Skeletal muscle cell (primary cell): ENCODE measurements at places on chromosomes 3 and 15.

GRCh38 chr15:58710701-58711100 lies 38.8 kb downstream of the ADAM10 start:
- no peak for DNase-seq

DNA sequence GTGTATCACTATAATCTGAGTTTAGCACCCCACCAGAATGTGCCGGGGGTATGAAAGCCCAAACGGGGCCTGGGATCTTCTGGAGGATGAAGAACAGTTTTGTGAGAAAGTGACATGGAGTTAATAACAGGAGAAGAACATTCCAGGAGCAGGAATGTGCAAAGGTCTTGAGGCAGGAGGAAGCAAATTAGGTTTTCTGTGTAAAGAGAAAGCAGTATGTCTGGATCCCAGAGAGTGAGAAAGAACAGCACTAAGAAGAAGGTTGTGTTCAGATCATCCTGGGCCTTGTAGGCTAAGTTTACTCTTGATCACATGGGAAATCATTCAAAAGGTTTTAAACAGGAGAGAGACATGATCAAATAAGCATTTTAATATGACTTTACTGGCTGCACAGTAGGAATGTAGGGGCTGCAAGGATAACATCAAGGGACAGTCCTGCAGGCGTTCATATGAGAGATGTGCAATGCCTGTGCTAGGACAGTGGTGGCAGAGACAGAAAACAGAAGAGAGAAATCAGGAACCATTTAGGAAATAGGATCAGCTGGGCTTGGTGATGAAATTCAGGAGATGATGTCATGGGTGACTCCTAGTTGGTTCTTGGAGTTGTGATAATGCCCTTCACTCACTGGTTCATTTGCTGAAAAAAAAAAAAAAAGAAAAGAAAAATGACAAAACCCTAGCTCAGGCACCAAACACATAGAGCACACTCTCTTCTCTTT lies 113.5 kb downstream of the TNIK start:
- DNase-seq, result no peak

- no peak for DNase-seq
These were observed 98.7 kb upstream of the ZPLD1 start for GRCh38 chr3:102336130-102336529.

DNA sequence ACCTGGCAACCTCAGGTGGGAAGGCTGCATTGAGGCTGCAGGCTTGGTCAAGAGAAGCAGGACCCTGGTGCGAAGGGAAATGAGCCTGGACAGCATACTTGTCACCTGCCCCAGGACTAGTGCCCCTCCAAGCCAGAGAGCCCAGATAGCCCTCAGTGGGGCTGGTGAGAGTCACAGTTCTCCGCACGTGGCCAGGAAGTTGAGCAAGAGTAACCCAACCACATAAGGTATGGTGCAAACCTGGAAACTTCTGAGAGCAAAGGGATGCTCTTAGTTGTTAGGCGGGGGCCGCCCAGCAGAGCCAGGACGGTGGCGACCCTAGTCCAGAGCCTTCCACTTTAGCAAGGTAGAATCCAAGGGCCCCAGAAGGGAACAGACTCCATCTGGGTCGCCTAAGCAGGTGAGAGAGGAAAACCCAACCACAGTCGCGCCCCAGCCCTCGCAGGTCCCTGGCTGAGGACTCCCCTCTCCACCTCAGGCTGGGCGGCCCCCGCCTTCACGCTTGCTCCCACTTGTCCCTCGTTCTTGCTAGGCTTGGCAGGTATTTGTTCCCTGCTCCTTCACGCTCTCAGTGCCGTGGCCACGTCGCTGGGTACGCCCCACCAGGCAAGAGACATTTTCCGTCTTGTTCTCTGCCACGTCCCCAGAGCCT lies 1.1 kb upstream of the VPS18 start:
- DNase-seq, result no peak

DNA sequence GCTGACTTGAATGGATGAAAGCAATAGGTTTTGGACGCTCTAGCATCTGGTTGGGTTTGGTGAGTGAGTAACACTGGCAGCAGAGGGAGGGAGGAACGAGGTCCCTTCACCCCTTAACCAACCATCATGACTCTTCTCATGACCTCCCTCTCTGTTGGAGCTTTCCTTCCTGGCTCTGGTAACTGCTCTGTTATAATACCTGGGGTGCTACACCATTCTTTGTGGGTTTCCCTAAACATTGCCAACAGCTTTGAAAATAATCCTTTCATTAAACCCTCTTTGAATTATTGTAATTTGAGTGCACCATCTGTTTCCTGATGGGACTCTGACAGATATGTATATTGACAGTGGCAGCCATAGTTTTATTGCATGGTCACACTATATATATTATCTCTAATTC lies 146.2 kb upstream of the PTPRG start:
- no peak for DNase-seq

- no peak for DNase-seq
These were observed 53.5 kb downstream of the MAGEF1 start for GRCh38 chr3:184658223-184658928.

GRCh38 chr15:74384881-74385643 lies 17.6 kb upstream of the CYP11A1 start:
- no peak for DNase-seq

DNA sequence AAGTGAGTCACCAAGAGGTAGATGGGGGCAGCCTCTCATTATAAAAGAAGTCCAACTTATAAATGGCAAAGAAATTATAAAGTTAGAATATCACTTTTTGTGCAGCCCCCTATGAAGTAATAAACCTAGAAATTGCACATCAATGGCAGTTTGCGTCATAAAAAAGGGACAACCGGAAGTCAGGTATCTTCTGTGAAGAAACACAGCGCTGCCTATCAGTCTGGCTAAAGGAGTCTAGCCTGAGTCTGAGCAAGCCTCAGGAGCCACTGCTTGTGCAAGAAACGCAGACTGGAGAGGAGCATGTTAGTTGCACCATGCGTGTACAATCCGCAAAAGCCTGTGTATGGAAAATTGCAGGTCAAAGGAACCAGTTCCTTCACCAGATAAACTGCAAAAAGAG lies 178.4 kb downstream of the ARRDC4 start:
- no peak for DNase-seq

GRCh38 chr3:16886303-16886683 lies 1.5 kb downstream of the PLCL2 start:
- no peak for DNase-seq

DNA sequence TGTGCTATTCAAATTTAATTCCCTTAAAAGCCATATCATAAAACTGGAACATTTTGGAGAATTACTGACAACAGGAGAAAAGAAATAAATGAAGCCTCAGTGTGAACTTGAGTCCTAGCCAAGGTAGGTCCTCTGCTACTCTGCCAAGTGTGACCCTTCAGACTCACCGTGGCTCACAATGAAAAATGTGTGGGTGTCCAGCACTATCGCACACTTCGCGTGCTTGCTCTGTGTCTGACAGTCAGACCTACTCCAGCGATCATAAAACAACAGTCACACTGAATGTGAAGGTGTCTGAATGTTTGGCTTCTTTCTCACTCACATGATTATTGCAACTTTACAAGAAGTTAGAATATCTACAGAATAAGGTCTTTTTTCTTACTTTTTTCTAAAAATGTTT lies 65.8 kb upstream of the TRA2B start:
- DNase-seq, result no peak

DNA sequence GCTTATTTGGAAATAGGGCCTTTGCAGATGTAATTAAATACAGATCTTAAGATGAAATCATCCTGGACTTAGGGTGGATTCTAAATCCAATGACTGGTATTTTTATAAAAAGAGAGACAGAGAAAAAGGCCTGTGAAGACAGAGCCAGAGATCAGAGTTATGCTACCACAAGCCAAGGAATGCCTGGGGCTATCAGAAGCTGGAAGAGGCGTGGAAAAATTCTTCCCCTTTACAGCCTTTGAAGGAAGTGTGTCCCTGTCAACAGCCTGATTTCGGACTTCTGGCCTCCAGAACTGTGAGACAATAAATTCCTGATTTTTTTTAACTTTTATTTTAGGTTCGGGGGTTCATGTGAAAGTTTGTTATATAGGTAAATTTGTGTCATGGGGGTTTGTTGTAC lies 154.1 kb upstream of the CADPS start:
- no peak for DNase-seq
